Colonic mucosa (tissue), 4 donors: ENCODE measurements at places on chromosomes 5 and 9. TPM values are rescaled to one million over a fixed set of nuclear protein-coding genes. Genes with fewer than 3 reads are reported as not detected.

The CCL21 gene
- 27.3 TPM for total RNA-seq

- no peak for DNase-seq
Measured at GRCh38 chr5:80249901-80250300, 5.9 kb downstream of the SERINC5 start.

DNA sequence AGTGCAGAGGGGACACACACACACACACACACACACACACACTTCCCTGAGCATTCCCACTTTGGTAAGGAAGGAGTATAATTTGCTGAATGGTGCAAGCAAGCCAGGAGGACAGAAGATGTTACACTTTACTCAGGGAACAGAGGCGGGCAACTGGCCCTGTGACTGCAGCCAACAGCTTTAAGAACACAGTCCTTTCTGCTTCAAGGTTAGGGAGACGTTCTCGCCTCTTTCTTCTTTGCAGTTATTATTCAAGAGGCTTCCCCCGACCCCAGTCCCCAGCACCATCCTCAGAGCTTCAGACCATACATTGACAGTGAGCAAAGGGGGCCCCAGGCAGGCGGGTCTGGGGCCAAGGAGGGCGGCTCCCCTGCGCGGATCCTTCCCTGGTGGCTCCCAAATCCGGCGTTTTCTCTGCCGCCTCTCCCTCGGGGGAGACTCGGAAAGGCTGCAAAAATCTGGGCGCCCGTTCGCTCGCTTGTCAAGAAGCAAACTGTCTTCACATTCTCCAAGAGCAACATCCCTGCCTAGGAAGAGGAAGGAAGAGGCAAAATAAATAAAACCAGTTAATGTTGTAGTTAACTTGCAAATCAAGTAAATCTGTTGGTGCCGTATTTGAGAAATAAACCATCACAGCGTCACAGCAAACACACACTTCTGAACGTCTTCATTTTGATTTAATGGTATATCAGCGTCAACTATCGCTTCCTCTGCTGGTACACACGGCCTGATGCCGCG, 3.8 kb upstream of the LHX2 start:
- DNase-seq: no peak

- no peak for DNase-seq
Measured at GRCh38 chr9:92151691-92152393, 36.6 kb upstream of the SPTLC1 start.

- DNase-seq: no peak
Measured at GRCh38 chr5:132090107-132090506, 16.5 kb downstream of the CSF2 start.
